Substantia nigra (tissue), 51 donors: ENCODE measurements at places on chromosomes 3 and 15.

GRCh38 chr15:100642213-100642949 lies 40.0 kb downstream of the ASB7 start:
- DNase-seq = no peak

- no peak for DNase-seq
These were observed 5.6 kb downstream of the GMPS start for GRCh38 chr3:155876037-155876436.

DNA sequence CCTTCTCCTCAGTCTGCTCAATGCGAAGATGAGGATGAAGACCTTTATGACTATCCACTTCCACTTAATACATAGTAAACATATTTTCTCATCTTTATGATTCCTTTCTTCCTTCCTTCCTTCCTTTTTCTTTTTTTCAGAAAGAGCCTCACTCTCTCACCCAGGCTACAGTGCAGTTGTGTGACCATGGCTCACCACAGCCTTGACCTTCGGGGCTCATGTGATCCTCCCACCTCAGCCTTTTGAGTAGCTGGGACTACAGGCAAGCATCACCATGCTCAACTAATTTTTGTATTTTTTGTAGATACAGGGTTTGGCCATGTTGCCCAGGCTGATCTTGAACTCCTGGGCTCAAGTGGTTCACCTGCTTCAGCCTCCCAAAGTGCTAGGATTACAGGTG lies 52.0 kb upstream of the RAP2B start:
- no peak for DNase-seq

GRCh38 chr15:77066971-77067690 lies 3.8 kb downstream of the TSPAN3 start:
- no peak for DNase-seq

- DNase-seq = no peak
These were observed 702.9 kb upstream of the NAALADL2 start for GRCh38 chr3:174156200-174156599.

- no peak for DNase-seq
These were observed 23.2 kb downstream of the NRG4 start for GRCh38 chr15:75989045-75989444.

- no peak for DNase-seq
These were observed 100.8 kb downstream of the TPRG1 start for GRCh38 chr3:189272500-189273119.

GRCh38 chr15:95365511-95366107 lies 964.9 kb upstream of the NR2F2 start:
- DNase-seq = no peak

DNA sequence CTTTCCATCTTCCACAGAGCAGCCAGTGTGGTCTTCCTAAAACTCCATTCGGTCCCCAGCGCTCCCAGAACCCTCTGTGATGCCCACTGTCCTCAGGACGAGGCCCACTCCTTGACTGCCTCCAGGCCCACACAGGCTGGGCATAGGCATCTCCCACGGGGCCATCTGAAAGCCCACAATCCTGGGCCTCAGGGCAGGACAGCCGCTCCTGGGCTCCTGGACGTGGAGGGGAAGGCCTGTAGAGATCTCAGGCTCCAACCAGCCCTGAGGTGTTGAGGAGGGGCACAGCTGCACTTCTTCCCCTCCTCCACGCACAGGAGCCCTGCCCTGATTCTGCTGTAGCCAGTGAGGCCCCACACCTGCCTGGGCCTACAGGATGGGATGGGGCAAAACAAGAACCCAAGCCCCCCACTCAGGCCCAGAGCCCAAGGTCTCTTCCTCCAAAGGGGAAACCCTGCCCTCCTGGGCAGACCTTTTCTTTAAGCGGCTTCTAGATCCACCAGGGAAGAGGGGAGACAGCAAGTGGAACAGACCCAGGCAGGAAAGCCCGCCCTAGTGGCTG lies 25.9 kb downstream of the SHISA5 start:
- no peak for DNase-seq

GRCh38 chr3:69906351-69906966 lies 93.1 kb upstream of the SAMMSON start:
- DNase-seq = no peak

- peak; percentile 38 for DNase-seq
These were observed 11.3 kb downstream of the SHQ1 start for GRCh38 chr3:72836923-72837322.

GRCh38 chr3:35639254-35640186 lies at the start of gene ARPP21:
Gene ARPP21 (plus strand): TSS chr3:35639525. CDS start chr3:35681752, 42,227 bp downstream.
- peak; percentile 44 for DNase-seq

DNA sequence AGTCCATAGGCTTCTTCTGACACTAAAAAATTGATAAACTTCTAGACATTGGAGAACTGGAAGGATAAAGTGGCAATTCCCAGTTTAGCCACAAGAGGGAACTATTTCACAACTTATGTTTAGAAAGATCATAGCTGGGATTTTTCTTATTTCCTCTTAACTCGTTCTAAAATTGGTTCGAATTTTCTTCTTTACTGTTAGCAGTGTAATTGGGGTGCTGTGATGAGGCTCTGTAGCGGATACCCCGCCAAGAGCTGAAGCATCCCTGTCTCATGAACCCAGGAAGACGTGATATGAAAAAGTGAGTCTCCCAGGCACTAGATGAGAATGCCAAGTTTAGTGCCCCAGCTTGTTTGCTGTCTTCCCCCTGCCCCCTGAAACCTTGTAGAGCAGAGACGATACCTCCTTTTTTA lies 85.1 kb downstream of the PDCD6IP start:
- no peak for DNase-seq

- no peak for DNase-seq
These were observed 117.4 kb upstream of the TLE3 start for GRCh38 chr15:70214941-70215635.

DNA sequence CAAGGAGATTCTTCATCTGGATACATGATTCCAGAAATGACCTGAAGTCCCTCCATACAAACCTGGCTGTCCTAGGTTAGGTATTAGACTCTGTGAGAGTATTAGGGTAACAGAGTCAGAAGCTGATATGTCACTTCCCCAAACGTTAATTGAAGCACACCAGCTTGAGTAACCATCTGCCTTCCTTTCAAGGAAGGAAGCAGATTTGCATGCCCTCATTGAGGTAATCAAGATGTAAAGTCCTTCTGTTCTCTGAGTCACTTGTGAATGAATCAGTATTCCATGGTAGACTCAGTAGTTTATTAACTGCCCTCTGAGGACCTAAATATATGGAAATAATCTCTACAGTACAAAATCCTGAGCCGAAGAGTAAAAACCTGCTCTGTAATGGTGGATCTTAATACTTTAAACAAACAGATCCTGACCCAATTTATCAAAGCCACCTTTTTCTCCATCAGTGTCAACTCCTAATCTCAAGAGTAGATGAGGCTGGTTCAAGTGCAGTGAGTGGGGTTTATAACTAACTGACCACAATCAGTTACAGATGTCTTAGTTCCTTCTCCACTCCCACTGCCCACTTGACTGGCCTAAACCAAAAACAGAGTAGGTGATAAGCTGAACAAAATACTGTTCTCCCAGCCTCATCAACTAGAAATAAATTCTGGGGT lies 246.2 kb upstream of the CHRM5 start:
- no peak for DNase-seq

- DNase-seq = no peak
These were observed 42.1 kb downstream of the MAGI1 start for GRCh38 chr3:65996589-65996988.

- no peak for DNase-seq
These were observed 28.8 kb downstream of the USP13 start for GRCh38 chr3:179681492-179682263.

DNA sequence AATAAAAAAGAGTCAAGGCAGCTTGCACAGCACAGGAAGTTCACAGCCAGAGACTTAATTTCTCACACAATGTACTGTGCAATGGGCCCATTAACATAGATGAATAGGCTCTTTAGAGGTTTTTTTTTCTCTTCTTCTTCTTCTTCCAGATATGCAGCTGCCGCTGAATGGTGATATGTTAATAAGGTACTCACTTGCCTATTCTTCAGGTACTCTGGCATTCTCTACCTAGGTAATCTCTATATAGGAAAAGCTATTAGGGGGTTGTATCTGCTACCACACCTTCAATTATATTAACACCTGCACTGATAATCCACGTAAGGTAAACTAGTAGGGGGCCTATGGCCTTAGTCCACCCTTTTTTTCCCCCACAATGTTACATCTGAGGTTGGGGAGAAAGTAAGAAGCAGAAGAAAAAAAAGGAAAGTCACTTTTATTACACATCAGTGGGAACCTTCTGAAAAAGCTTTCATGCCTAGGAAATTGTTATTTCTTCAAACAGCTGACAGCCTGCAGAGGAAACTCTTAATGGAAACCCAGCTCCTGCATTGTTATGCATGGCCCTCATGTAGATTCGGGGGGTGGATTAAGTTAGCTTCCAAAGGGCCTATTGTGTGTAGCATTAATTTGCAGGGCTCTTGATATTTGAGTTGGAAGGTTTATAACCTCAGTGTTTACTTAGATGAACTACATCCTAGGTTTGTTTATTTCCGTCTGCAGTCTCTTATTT lies 525.5 kb downstream of the ZIC1 start:
- no peak for DNase-seq

- no peak for DNase-seq
These were observed 8.4 kb downstream of the TMEM40 start for GRCh38 chr3:12750658-12751071.
